Daoy (cell line): ENCODE measurements at places on chromosomes 3 and 15.

DNA sequence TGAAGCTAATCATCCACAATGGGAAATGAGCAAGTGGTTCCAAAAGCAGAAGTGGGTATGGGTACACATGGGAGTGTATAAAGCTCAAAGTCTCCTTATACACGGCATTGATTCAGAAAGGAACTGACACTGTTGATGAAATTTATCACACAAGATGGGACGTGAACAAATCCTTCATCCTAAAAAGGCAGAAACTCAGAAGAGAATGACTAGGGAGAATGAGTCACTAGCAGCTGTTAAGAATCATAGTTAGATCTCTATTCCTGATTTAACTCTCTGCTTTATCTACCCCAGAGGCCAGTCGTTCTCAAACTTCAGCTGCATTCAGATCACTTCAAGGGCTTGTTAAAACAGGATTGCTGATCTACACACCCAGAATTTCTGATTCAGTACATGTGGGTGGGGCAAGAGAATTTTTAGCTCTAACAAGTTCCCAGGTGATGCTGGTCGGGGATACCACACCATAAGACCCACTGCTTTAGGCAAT is 97.7 kb upstream of the PHLDB2 start:
- peak; percentile 60 for DNase-seq

GRCh38 chr3:184619369-184619768 is 57.8 kb downstream of the EPHB3 start:
- DNase-seq: no peak

DNA sequence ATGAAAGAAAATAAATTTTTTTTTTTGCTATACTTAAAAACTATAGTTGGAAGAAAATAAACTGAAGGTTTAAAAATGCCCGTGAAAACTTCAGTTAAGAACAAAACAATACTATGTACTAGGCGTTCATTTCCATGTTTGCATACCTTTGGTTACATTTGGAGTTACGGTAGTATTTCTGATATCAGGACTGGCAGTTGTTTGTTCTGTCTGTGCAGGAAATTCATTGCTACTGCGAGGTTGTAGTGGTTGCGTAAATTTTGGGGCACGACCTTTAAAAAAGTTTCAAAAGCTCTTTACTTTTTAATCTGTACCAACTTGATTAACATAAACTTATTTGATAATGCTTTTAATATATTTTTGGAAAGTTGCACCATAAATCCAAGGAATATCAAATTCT is 47.9 kb downstream of the ST3GAL6 start:
- DNase-seq: no peak

GRCh38 chr3:42721690-42722089 is 19.1 kb upstream of the HHATL start:
- no peak for DNase-seq

DNA sequence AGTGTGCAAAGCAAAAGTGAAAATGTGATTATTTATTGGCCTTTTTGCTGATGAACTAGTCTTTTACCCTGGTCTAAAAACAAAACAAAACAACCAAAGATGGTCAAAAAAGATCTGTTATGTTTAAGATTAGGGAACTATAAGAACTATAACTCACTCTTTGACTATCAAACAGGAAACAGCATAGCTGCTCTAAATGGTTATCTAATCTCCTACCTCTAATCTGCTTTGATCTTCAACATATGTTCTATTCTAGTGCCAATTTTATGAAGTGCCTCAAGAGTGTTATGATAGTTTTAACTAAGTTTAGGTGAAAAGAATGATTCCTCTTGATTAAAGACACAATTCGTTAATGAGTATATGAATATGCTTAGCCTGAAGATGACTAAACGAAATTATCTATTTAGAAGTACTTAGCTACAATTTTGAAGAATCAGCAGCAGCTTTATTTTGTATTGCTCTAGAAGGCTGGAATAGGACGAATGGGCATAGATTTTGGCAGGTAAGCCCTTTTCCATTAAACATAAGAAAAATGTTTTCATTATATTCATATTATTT is 46.0 kb downstream of the SETD2 start:
- DNase-seq: no peak

GRCh38 chr3:37504583-37505357 is 330.4 kb upstream of the LRRFIP2 start:
- no peak for DNase-seq

DNA sequence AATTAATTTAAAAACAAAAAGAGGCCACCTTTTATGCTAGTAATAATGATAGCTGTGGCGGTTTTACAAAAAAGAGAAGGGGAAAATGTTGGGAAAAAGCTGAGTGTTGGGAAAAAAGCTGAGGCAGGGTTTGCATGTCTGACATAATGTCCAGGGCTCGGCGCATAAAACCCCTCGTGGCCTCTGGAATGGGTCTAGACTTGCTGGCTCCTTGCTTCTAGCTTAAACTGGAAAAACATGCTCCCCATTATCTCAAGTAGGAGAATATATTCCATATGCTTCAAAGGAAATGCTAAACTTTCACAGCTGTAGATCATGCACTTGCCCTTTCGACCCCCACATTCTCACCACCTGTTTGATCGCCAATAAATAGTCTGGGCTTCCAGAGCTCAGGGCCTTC is 53.0 kb downstream of the CYP19A1 start:
- no peak for DNase-seq

DNA sequence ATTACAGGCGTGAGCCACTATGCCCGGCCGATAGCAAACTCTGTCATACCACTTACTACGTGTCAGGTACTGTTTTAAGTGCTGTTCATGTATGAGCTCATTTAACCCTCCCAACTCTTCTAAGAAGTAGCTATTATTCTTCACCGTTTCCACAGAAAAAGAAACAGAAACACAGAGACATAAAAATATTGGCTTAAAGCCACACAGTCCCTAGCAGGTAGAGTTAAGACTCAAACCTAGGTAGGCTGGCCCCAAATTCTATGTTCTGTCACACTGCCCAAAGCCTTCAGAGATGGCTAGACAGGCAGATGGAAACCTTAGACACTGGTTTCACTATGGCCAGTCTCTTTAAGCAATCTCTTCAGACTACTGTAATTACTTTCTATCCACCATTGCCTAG is 149.8 kb upstream of the KCNMB2 start:
- no peak for DNase-seq

GRCh38 chr3:26018889-26019288 is 229.0 kb downstream of the OXSM start:
- no peak for DNase-seq

GRCh38 chr3:78249294-78249693 is 1209.4 kb downstream of the ROBO2 start:
- DNase-seq: no peak

DNA sequence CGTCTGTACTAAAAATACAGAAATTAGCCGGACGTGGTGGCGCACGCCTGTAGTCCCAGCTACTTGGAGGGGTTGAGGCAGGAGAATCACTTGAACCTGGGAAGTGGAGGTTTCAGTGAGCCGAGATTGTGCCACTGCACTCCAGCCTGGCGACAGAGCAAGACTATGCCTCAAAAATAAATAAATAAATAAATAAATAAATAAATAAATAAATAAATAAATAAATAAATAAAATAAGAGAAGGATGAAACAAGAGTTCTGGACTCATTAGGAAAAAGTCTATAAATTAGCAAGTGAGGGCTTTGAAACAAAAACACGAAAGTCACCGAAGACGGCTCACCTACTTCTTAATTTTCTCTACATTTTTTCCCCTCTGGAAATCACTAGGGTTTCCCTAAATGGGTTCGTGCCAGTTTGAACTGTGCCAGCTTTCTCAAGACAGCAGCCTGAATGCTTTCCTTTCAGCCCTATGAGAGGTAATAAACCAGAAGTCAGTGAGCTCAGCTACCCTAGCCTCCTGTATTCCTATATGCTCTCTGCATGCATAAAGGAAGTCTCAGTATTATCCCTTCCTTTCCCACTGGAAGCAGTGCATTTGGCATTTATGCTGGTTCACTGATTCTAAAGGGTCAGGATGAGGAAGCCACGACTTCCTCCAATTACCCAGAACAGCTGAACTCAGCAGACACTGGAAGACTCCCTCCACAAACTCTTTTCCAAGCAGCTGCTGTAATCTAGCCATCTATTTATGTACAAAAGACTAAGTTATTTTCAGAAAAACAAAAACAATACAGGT is 266.9 kb downstream of the ZBBX start:
- DNase-seq: no peak

- DNase-seq: peak; percentile 66
These were observed 376 bp downstream of the KPNA4 start for GRCh38 chr3:160564949-160565441.

- peak; percentile 89 for DNase-seq
These were observed 57.3 kb upstream of the RNF7 start for GRCh38 chr3:141680620-141681389.

DNA sequence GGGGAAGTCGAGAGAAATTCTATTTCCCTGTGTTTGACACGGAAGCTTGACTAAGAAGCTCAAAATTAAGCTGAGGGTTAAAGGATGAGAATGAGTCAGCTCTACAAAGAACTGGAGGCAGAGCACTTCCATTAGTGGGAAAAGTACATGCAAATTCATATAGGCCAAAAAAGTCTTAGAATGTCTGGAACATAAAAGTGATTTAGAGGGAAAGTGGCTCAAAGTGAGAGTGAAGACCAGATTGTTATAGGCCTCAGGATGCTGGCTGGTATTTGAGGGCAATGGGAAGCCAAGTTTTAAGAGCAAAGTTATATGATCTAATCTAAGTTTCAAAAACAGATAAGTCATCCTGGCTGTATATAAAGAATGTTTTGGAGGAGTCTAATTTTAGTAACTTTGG is 857.3 kb downstream of the NAALADL2 start:
- no peak for DNase-seq

GRCh38 chr3:182895513-182896112 is 84.7 kb downstream of the DCUN1D1 start:
- no peak for DNase-seq

GRCh38 chr15:55649058-55649423 is 60.9 kb upstream of the PYGO1 start:
- DNase-seq: no peak

DNA sequence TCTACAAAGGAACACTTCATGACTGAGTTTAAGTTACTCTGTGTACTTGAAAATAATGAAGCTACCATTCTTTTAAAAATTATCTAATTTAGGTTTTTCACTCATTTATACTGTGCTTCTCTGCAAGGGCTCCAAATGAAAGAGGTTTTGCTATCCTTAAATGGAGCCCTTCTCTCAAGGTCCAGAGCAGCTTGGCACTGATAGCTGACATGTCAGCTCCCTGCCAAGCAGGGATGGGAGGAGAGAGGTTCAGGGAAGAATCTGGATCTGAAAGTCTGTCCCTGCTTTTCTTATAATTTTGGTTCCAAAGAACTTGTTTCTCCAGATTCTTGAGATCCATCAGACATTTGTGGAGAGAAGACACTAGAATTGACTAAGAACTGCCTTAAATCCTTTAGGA is 39.1 kb downstream of the MRPS11 start:
- no peak for DNase-seq

- no peak for DNase-seq
These were observed 77.2 kb upstream of the WDR72 start for GRCh38 chr15:53836618-53837017.

- DNase-seq: no peak
These were observed 55.2 kb upstream of the KCNH8 start for GRCh38 chr3:19093084-19093483.

DNA sequence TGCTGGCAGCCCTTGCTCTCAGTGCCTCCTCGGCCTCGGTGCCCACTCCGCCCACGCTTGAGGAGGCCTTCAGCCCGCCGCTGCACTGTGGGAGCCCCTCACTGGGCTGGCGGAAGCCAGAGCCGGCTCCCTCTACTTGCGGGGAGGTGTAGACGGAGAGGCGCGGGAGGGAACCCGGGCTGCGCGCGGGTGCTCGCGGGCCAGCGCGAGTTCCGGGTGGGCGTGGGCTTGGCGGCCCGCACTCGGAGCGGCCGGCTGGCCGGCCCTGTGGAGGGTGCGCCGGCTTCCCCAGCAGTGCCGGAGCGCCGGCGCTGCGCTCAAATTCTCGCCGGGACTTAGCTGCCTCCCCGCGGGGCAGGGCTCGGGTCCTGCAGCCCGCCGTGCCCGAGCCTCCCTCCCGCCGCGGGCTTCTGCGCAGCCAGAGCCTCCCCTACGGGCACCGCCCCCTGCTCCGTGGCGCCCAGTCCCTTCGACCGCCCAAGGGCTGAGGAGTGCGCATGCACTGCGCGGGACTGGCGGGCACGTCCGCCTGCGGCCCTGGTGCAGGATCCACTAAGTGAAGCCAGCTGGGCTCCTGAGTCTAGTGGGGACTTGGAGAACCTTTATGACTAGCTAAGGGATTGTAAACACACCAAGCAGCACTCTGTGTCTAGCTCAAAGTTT is 231.5 kb downstream of the EFHB start:
- DNase-seq: peak; percentile 2

- no peak for DNase-seq
These were observed 12.6 kb downstream of the IGDCC3 start for GRCh38 chr15:65365229-65365628.

GRCh38 chr15:75456710-75457109 is 5.2 kb upstream of the SIN3A start:
- DNase-seq: no peak

- DNase-seq: peak; percentile 58
These were observed 2.6 kb upstream of the CDV3 start for GRCh38 chr3:133570937-133571320.

DNA sequence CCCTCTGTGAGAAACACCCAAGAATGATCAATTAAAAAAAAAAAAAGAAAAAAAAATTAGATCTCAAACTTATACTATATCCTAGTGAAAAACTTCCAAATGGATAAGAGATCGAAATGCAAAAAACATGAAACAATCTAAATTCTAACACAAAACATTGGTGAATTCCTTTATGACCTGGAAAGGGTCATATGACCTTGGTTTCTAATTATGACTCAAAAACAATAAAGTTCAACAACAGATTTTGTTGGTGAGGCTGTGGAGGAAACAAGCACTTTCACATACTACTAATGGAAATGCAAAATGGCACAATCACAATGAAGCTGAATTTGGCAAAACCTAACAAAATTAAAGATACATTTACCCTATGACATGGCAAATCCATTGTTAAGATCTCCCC is 45.3 kb downstream of the HSPBAP1 start:
- DNase-seq: no peak

GRCh38 chr3:9402410-9403228 is 5.2 kb downstream of the SETD5 start:
- peak; percentile 32 for DNase-seq

DNA sequence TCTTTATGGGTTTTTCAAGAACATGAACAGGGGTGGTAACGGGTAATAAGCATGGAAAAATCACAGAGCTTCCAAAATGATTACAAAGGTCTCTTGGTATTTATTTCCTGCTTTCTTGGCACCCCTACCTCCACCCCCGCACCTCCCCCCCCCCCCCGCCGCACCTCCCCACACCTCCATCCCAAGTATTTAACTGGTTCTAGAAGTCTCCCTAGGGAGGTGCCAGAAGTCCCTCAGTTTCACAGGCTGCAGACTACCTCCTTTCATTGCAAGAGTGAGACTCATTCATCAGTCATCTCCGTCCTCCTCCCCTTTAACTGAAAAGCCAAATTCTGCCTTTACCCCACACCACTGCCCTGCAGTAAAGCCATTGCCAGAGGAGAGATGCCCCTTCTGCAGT is 169.4 kb downstream of the ALDH1A2 start:
- DNase-seq: no peak

DNA sequence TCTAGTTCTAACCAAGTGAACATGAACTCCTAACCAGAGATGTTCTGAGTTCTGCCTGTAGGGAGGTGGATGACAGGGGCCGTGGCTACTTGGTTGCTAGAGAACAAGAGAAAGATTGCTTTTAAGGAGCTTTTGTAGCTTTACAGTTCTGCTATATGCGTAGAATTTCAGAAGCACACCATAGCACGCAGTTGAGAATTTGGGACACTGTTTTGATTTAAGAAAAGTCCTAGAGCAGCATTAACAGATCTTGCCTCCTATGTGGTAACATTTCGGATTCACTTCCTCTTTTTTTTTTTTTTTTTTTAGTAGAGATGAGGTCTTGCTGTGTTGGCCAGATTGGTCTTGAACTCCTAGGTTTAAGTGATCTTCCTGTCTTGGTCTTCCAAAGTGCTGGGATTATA is 181.7 kb downstream of the TCF12 start:
- DNase-seq: no peak
